ENCODE measurements at places on chromosomes 1 and 21.

DNA sequence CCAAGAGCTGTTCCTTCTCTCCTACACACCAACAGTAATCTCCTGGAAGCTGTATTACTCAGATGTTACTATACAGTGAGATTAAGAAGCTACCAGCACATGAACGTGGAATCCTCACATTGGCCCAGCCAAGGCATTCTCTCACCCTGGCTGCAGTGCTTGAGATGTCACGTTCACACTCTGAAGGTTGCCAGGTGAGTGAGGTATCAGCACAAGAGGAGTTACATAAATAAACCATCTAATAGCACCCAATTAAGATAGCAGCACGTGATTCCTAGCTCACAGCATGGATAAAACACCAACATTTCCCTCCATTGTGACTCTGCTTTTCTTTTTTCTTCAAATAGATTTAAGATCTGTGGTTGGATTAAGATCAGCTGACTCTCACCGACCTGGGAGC lies 182.8 kb downstream of the PLPP3 start:
- DNase-seq, result no peak

DNA sequence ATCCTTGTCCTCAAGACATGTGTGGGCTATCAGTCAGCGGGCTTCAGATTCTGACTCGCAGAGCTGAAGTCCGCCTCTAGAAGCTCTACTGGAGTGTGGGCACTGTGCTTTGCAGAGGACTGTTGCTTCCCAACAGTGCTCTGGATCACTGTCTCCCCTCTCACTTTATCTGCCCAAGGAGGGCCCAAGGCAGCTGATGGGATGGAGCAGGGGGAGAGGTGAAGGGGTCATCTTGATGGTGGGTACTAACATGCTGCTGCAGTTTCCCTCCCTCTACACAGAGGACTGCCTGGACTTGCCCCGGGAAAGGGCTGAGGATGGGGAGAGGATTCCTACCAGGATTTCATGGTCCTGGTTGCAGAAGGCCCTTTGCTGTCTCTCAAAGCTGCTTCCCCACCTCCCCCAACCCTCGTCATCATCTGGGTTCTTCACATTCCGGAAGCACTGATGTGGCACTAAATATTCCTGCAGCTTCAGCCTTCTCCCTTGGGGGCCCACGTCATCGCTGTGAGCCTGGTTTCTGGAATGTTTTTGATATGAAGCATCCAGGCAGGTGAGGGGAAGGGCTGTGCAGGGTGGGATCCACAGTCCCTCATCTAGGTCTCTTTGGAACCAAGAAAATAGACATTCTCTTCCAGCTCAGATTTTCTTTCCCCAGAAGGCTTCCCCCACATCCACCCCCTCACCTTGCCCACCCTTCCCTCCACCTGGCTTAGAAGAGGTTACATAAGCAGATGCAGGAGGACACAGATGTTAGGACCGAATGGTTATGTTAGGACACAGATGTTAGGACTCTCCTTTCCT lies 23.2 kb downstream of the NUAK2 start:
- no peak for DNase-seq

- DNase-seq, result no peak
These were observed 163.8 kb upstream of the ESRRG start for GRCh38 chr1:216887032-216887431.

GRCh38 chr1:37469386-37469785 lies 5.0 kb upstream of the ZC3H12A start:
- no peak for DNase-seq

DNA sequence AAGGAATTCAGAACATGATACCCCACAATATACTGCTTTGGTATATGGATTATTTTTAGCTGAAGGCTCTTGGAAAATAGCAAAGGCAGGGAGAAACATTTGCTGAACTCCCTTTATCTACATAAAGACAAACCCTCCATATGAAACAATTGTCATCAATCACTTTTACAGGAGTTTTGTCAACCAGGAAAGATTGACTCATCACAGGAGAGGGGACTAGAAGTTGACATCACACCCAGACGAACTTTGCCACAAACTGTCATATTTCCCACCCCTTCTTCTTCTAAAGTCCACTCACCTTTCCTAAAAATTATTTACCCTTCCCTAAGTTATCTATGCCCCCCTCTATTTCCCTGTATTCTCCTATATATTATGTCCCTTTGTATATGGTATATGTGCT lies 47.9 kb downstream of the RBM11 start:
- no peak for DNase-seq

GRCh38 chr1:86640161-86640670 lies 64.2 kb upstream of the SH3GLB1 start:
- no peak for DNase-seq

- no peak for DNase-seq
These were observed 12.6 kb downstream of the PIGP start for GRCh38 chr21:37060296-37060695.

GRCh38 chr1:27428316-27429028 lies 36.0 kb downstream of the GPR3 start:
- no peak for DNase-seq

- no peak for DNase-seq
These were observed 7.9 kb downstream of the SLC45A3 start for GRCh38 chr1:205672395-205672889.

- no peak for DNase-seq
These were observed 16.6 kb downstream of the C21orf91 start for GRCh38 chr21:17802572-17802971.

GRCh38 chr21:46639489-46640386 lies 4.3 kb downstream of the PRMT2 start:
- DNase-seq, result no peak

DNA sequence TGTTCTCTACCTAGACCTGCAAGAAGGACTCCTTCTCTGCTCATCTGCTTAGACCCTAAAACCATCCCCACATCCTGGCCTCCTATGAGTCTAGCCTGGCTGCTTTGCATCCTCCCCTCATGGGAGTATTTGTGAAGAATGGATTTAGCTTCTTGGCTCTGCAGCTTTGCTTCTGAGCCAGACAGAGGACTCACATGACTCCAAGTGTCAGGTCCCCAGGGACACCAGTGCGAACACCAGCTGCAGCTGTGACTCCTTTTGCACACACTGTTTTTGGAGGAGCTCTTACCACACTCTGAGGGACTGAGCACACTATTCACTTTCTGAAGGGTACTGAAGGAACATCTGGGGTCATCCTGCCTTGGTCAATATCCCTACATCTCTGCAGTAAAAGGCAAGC lies 131.8 kb upstream of the SGIP1 start:
- DNase-seq, result peak; percentile 28

DNA sequence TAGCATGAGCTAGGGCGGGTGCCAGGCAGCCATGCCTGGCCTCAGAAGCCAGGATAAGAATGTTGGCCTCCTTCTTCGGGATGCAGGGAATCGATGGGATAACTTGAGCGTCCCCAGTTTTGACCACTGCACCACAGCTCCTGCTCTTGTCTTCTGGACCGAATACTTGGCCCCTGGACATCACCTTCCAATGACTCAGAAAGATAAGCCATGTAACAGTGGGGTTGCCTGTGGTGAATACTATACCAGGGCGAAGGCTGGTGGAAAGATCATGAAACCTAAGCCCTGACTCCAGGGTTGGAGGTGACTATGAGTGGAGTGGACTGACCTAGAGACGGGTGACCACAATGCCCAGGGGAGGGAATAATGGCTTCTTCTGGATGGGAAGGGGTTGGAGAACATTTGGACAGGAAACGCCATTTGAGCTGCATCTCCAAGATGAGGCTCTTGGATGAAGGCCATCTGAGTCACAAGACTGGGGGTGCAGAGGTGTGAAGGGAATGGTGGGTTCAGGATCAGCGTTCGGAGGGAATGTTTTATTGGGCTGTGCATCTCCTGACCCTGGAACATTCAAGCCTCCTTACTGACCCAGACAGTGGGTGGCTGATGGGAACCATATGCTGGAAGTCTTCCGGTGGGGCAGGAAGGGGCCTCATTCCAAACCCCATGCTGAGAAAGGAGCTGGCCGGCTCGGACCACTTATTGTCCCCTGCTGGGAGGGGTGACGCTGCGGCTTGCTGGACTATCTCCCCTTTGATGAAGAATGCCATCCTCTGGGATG lies 18.5 kb upstream of the KCNE2 start:
- DNase-seq, result no peak

DNA sequence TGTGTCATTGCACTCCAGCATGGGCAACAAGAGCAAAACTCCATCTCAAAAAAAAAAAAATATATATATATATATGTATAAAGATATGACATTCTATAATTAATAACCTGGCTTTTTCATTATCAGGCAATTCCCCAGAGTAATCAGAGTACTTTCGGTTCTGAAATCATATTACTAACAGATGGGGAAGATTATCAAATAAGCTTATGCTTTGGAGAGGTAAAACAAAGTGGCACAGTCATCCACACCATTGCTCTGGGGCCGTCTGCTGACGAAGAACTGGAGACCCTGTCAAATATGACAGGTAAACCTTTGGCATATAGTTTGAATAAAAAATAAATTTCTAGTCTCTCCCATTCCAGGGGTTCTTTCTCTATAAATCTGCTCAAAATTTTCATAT lies 58.5 kb upstream of the SH3GLB1 start:
- DNase-seq, result no peak
